Activated CD4-positive, alpha-beta T cell treated with anti-CD3 and anti-CD28 coated beads, Interleukin-2, Interleukin-4, amounts not matched to agents 100 ng/mL and 50 ng/mL, durations not matched to agents 16 hours and 8 hours (primary cell): ENCODE measurements at places on chromosomes 7 and 10.

- peak; percentile 70 for DNase-seq
Observed at GRCh38 chr10:71939861-71940474, 24.2 kb upstream of the CHST3 start.

- no peak for DNase-seq
Observed at GRCh38 chr7:151642746-151643145, 123.1 kb upstream of the RHEB start.

- no peak for DNase-seq
Observed at GRCh38 chr7:146022776-146023175, 93.8 kb upstream of the CNTNAP2 start.

GRCh38 chr10:49257626-49258349 lies 41.2 kb upstream of the C10orf71 start:
- no peak for DNase-seq

DNA sequence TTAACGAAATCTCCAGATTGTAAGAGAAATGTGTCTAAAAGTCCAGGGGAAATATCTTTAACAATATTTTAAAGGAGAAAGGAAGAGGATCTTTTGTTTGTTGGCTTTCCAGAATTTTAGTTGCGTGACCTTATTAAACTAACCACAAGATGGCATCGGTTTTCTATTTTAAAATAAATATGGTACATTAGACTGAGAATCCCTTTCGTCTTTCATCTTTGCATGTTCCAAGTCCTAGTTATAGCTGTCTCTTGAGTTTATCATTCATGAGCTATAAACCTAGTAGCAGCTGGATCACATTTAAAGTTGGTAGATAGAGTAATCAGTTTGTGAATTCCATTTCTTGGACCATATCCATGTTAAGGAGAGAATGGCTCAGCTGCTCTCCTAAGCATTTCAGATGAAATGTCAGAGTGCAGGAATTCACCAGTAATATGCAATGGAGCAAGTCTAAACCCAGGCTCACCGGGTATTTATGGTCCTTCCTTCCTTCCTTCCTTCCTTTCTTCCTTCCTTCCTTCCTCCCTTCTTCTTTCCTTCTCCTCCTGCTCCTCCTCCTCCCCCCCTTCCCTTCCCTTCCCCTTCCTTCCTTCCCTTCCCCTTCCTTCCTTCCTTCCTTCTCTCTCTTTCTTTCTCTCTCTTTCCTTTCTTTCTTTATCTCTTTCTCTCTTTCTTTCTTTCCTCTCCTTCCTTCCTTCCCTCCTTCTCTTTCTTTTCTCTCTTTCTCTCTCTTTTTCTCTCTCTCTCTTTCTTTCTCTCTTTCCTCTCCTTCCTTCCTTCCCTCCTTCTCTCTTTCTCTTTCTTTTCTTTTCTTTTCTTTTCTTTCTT lies 57.8 kb upstream of the RAB18 start:
- DNase-seq, result peak; percentile 14

DNA sequence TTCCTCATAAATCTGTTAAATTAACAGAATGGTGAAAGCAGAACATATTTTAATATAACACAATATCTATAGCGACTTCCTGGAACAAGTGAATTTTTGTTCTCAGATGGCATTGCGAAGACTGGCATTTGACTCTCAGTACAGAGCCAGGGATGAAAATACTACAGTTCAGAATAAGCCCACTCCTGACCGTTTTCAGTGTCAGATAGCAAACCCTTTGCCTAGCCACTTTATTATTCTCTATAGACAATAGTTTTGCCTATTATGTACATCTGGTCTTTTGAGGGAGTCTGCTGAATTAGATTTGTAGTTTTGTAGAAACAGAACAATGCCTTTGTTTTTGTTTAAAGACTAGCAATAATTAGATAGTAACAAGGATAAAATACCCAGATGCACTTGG lies 2.3 kb downstream of the MINPP1 start:
- no peak for DNase-seq

DNA sequence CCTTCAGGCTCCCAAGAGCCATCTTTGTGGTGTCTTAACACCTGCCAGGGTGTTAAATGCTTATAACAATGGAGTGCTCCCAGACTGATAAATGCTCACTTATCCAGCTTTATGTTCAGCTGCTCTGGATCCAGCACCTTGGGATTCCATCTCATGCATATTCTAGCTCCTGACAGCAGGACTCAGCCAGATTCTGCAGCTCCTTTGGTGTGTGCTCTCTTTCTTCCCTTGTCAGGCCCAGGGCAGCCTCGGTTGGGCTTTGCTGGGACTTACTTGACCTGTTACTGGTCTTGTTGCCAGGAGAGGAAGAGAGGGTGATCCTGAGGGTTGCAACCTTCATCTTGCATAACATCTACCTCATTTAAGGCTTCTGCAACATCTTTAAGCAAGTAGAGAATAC lies 59.4 kb upstream of the CCNY start:
- DNase-seq, result no peak

DNA sequence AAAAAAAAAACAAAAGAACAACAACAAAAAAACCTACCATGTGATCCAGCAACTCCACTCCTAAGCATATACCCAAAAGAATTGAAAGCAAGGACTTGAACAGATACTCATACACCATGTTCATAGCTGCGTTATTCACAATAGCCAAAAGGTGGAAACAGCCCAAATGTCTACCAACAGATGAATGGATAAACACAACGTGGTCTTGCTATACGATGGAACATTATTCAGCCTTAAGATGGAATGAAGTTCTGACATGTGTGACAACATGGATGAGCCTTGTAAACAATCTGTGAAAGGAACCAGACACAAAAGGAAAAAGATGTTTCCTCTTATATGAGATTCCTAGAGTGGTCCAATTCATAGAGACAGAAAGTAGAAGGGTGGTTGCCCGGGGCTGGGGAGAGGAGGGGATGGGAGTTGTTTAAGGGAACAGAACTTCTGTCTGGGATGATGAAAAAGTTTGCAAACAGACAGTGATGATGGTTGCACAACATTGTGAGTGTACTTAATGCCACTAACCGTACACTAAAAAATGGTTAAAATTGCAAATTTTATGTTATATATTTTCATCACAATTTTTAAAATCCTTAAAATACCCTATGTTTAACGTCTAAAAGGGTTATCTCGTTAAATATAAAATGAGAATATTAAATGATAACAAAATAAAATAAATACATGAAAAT lies 11.6 kb downstream of the CLEC2L start:
- DNase-seq, result no peak

GRCh38 chr7:1313613-1314012 lies 80.9 kb downstream of the UNCX start:
- no peak for DNase-seq

DNA sequence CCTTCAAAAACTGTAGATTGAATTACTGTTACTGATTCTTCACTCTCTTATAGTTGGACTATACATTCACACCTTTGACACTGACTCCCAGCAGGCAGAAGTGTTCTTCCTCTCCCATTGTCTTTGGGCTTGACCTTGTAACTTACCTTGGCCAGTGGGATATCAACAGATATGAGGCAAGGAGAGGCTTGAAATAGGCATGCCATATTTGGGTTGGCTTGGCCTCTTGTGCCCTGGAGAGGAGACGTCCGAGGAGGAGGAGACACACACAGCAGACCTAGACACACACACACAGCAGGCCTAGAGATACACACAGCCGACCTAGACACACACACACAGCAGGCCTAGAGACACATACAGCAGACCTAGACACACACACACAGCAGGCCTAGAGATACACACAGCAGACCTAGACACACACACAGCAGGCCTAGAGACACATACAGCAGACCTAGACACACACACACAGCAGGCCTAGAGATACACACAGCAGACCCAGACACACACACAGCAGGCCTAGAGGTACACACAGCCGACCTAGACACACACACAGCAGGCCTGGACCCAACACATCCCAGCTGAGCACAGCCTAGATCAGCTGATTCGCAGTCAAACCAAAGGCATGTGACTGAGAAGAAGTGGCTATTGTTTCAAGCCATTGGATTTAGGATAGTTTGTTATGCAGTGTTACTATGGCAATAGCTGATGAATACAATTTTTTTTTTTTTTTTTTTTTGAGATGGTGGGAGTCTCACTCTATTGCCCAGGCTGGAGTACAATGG lies 12.5 kb upstream of the GNA12 start:
- DNase-seq, result no peak

GRCh38 chr10:34343764-34344163 lies 471.3 kb downstream of the PARD3 start:
- DNase-seq, result no peak

DNA sequence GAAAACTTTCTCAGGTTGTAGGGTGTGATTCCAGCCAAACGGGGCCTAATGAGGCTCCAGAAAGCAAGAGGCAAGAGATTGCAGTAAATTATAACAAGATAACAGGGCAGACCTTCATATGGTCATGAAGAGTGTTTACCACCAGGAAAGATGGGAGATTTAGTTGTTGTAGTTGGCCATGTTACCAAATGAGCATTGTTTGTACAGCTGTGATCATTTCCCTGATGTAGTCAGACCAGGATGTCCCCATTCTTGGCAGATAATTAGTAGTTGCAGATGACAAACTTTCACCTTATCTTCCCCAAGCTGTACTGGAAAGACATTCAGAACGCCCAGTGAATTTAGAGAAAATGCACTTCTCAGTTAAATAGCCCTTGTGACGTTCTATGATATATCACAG lies 630.8 kb downstream of the ANKRD7 start:
- DNase-seq, result no peak

DNA sequence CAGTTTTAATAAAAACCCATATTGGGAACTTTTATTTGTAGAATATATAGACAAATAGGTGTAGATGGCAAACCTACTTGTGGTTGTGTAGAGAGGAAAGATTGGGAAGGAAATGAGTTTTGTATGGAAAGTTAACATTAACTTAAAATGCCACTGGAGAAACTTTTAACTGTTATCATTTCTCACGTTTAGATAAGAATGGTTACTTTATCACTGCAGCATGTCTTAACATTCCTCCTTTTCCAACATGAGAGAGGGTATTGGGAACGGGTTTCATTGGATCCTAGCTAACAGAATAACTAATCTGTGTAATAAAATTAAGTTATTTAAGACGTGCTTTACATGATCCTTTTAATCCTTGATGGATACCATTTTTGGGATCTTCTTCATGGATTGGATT lies 1.8 kb downstream of the LUC7L2 start:
- no peak for DNase-seq

GRCh38 chr10:6542999-6543430 lies 37.1 kb downstream of the PRKCQ start:
- DNase-seq, result no peak

DNA sequence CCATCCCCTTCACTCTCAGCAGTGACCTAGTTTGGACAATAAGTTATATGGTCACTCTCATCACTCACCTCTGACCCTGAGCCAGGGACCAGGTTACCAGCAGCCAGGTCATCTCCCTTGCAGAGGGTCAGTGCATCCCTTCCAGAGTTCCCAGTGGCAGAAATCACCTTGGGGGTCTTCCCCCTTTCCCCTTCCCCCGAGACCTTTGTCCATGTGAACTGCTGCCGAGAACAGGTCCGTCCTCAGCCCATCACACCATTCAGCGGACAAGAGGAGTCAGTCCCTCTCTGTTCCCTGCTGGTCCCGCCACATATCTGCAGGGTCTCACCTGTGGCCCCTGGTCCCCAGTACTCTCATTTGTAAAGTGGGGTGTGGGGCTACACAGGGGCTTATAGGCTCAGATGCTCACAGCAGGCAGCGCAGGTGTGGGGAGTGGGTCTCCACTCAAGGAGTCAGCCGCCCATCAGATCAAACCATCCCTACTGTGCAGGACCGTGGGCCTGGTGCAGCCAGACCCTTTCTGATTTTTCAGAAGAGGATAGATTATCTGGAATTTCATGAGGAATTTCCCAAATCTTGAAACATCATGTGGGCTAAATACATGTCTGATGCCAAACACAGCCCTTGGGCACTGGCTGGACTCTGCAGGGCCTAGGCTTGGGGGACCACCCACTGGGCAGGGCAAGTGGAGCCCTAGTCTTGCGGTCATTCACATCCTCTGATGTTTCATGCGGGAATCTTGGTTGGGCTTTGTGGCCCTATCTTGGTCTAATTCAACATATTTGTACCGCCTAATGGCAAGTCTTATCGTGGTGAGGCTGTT lies 6.5 kb downstream of the DEPP1 start:
- no peak for DNase-seq

DNA sequence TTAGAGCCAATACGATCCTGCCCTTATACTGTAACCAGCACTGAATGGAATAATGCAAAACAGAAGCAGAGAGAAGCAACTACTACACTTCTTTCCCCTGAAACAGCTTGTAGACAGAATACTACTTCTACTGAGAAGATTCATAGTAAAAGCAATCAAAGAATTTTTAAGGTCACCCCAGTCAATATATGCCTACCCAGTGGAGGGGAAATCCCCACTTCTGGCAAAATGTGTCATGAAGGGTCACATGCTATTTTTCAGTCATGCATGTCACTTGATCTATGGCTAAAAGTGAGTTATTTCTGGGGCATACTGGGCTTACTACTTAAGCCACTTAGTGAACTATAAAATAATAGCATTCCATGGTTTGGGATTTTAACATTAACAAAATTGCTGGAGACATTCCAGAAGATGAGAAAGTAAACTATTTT lies 25.6 kb downstream of the IRF5 start:
- peak; percentile 79 for DNase-seq

- DNase-seq, result no peak
Observed at GRCh38 chr7:99050971-99051370, 92.9 kb downstream of the SMURF1 start.

- no peak for DNase-seq
Observed at GRCh38 chr10:49556723-49557122, 17.8 kb upstream of the ERCC6 start.

GRCh38 chr7:129612112-129613015 lies 844 bp downstream of the NRF1 start:
- DNase-seq, result peak; percentile 32

GRCh38 chr7:69090936-69091335 lies 507.3 kb upstream of the AUTS2 start:
- no peak for DNase-seq

DNA sequence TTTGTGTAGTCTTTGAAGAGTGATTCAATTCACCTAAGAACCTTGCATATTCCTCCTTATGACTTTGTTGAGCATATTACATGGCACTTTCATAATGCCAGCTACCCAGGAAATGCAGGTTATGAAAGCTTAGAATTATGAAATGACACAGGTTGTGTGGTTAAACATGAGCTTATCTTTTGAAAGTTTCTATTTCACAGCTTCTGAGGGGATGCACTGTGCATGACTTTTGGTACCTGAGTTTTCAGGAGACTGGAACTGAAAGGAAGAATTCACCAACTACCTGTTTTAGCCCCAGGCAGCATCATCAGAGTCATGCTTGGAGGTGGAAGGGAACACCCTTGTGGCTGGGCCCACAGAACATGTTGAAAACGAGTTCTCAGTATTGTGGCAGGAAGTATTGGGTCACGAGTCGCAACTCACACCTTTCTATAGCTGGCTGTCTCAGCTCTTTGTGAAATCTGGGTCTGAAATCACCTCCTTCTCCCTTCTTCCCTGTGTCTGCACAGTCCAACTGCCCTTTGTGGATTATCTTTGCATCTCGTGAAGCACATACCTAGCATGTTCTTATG lies 228.2 kb downstream of the PTEN start:
- peak; percentile 93 for DNase-seq

GRCh38 chr10:125955766-125956165 lies 59.4 kb downstream of the FANK1 start:
- DNase-seq, result no peak
